ENCODE measurements at places on chromosomes 16 and 17. TPM values are rescaled to one million over a fixed set of nuclear protein-coding genes. Genes with fewer than 3 reads are reported as not detected.

- DNase-seq: no peak
Observed at GRCh38 chr17:41429667-41430066, 5.3 kb upstream of the KRT37 start.

- DNase-seq: no peak
Observed at GRCh38 chr17:29121442-29121841, 58.8 kb downstream of the MYO18A start.

The FA2H gene
- 10.4 TPM for polyA plus RNA-seq

- DNase-seq: no peak
Observed at GRCh38 chr17:78731904-78732303, 50.2 kb downstream of the CYTH1 start.

DNA sequence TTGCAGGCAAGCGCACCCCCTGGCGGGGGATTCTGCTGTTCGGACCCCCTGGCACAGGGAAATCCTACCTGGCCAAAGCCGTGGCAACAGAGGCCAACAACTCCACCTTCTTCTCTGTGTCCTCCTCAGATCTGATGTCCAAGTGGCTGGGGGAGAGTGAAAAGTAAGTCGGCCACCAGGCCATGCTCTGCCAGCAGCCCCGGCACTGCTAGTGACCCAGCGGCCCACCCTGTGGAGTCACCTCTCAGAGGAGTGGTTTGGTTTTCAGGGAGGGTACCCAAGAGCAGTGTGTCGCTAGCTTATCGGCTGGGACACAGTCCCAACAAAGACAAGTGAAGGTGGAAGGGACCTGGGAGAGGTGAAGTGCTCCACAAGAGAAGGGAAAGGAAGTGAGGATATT lies 8.2 kb downstream of the VPS4A start:
- no peak for DNase-seq

- no peak for DNase-seq
Observed at GRCh38 chr16:8957063-8957397, 6.7 kb downstream of the USP7 start.

GRCh38 chr17:77690271-77691161 lies 268.0 kb upstream of the TNRC6C start:
- peak; percentile 27 for DNase-seq

GRCh38 chr17:72183194-72183685 lies 62.4 kb downstream of the SOX9 start:
- no peak for DNase-seq

GRCh38 chr16:75541236-75541635 lies 5.3 kb upstream of the CHST5 start:
- peak; percentile 81 for DNase-seq

The ZNF778 gene
- 4.3 TPM for polyA plus RNA-seq

The CCL5 gene
- polyA plus RNA-seq: 8.3 TPM

The TM4SF5 gene
- 44.0 TPM for polyA plus RNA-seq

DNA sequence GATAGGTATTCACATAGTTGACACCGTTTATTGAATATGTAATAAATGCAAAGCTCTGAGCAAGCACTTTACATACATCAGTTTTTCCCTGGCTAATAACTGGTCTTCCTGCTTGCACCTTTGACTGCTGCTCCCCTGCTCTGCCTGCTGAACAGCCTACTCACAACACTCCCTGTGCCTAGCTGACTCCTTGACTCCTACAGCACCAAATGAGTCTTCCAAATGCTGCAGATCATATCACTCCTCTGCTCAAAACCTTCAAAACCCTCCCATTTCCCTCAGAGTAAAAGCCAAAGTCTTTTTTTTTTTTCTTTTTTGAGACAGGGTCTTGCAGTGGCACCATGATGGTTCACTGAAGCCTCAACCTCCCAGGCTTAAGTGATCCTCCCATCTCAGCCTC lies 18.5 kb downstream of the EFCAB3 start:
- no peak for DNase-seq

The HBA2 gene
- polyA plus RNA-seq: 1,574 TPM

- DNase-seq: no peak
Observed at GRCh38 chr17:21814776-21815175, 122.5 kb downstream of the KCNJ18 start.

The PIMREG gene
- 9.7 TPM for polyA plus RNA-seq

GRCh38 chr17:42459801-42460281 lies 1.2 kb downstream of the ATP6V0A1 start:
- DNase-seq: peak; percentile 70

The RNF112 gene
- polyA plus RNA-seq: 3.7 TPM

The SLC16A11 gene
- polyA plus RNA-seq: 0.94 TPM

DNA sequence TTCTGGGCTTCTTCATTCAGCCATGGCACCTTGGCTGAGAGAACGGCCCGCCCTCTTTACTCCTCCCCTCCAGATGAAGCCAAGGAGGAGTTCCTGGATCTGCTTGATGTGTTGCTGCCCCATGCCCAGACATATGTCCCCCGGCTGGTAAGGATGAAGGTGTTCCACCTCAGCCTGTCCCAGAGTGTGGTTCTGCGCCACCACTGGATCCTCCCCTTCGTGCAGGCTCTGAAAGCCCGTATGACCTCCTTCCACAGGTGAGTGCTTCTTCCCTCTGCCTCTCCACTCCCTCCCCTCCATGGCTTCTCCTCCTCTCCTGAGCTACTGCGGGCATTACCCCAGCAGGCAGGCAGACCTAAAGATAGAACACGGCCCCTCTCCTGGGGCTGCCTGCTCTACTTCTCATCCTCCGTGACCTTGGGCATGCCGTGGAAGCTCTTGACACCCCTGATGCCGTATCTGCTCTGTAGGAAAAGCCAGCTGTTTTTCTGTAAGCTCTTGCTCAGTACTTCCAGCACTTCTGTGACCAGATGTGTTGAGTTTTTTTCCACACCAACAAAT lies 8.7 kb downstream of the USB1 start:
- DNase-seq: no peak

- DNase-seq: peak; percentile 58
Observed at GRCh38 chr17:44502598-44503146, 534 bp downstream of the GPATCH8 start.

DNA sequence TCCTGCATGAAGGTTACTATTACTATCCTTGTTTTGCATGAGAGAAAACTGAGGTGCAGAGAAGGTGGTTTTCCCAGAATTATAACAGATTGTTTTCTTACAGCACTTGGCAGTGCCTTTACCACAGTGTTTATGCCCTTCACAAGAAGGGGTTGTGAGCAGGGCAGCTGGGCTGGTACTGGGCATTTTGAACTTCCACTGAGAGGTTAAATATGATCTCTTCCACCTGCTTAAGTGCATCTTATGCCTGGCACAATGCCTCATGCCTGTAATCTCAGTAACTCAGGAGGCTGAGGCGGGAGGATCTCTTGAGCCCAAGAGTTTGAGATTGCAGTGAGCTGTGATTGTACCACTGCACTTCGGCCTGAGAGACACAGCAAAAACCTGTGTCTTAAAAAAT lies 36.2 kb downstream of the NDE1 start:
- no peak for DNase-seq

- DNase-seq: peak; percentile 72
Observed at GRCh38 chr16:21156767-21157467, 1.6 kb upstream of the LDAF1 start.

The C17orf113 gene
- 2.4 TPM for polyA plus RNA-seq

The SLFN13 gene
- polyA plus RNA-seq: 7.4 TPM

The DNAAF8 gene
- 0.78 TPM for polyA plus RNA-seq

GRCh38 chr16:64830653-64831052 lies 291.2 kb downstream of the CDH11 start:
- no peak for DNase-seq

The ALKBH5 gene
- 59.0 TPM for polyA plus RNA-seq

- peak; percentile 46 for DNase-seq
Observed at GRCh38 chr16:1105888-1106620, 10.0 kb upstream of the C1QTNF8 start.

DNA sequence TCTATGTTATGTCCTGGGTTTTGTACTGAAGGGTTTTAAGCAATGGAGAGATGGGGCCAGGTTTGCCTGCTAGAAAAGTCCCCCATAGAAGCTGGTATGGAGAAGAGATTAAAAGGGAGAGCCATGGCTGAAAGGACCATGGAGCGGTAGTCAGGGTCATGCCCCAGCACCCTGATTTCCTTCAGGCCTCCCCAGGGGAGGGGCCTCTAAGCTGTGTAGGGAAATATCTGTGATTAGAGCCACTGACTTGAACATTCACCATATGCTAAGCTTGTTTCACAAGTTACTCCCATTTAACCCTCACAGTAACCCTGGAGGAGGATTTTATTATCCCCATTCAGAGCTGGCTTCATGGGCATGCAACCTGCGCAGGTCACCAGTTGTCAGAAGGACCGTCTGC lies 3.8 kb upstream of the ATP2A3 start:
- DNase-seq: no peak

DNA sequence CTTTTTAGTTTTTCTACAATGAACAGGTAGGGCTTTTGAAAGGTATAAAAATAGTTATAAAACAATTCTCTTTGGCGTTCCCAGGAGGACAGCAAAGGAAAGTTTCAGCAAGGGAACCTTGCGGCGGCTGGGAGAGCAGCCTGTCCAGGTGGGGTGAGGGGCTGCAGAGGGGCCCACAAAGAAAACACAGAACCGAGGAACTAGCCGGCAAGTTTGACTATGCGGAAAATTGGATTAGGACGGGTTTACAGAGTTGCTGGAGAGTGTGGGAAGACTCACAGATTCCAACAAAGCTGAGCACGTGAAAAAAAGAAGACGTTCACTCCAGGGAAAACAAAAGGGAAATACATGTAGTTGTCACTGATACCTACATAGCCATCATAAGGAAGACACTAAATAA lies 40.2 kb upstream of the METTL16 start:
- no peak for DNase-seq

The SNAI3 gene
- polyA plus RNA-seq: 1.1 TPM

DNA sequence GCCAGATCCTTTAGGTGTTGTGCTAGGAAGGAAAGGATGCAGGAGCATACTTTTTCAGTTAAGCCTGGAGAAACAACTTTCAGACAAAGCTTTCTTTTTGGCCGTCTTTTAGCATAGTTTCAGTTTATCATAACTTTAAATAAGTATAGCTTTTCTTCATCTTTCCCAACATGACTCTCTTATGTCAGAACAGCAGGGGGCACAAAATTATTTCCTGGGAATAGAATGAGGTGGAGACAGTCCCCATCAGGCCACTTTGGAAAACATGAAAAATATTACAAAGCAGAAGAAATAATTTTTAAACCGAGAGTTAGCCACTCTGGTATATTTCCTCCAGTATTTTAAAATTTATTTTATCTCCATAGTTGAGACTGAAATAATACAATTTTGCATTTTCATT lies 387.6 kb downstream of the HAPSTR1 start:
- no peak for DNase-seq

- DNase-seq: no peak
Observed at GRCh38 chr16:35207059-35207999, 1747.9 kb downstream of the TP53TG3F start.

The PMFBP1 gene
- polyA plus RNA-seq: 4.7 TPM

The LRRC46 gene
- polyA plus RNA-seq: 1.5 TPM

The KRTAP16-1 gene
- polyA plus RNA-seq: not detected

DNA sequence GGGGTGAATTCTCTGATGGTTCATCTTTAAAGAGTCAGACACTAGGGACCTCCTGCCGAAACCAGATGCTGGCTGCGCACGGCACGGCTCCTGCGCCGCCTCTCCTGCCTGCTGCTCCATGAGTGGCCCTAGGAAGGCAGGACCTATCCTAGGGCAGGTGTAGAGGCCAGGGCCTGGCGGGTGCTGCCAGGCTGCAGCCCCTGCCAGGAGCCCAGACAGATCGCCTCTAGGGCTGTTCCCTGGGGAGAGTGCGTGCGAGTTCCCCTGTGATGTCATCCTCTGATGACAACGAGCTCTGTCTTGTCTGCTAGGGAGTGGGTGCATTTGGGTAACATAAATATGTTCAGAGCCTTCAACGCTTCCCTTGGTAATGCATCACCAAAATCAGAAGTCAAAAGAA lies 23.9 kb downstream of the SLC38A10 start:
- DNase-seq: no peak

DNA sequence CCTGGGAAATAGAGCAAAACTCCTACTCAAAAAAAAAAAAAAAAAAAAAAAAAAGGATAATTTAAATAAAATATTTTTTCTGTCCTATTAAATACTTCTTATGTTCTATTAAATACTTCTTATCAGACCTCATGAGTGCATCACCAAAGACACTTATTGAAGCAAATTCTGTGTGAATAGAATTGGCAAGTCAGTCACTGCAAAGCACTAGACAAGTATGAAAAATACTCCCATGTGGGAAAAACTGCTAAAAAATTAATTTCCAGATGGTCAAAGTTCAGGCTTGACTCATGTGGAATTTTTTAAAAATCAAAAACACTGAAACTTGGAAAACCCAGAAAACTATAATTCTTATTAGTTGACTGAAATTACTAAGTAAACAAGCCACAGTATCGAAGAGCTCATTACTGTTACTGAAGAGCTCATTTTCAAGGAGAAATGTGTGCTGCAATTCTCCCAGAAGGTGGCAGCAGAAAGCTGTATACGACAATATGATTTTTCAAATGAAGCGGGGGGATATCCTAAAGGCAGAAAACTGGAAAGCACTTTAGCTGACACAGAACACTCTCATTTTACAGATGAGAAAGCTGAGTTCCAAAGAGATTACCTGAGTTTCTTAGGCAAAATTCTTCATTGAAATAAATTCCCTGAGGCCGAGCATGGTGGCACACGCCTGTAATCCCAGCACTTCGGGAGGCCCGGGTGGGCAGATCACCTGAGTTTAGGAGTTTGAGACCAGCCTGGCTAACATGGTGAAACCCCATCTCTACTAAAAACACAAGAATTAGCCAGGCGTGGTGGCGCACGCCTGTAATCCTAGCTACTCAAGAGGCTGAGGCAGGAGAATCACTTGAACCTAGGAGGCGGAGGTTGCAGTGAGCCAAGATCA lies 15.9 kb upstream of the FBXO47 start:
- DNase-seq: peak; percentile 51

DNA sequence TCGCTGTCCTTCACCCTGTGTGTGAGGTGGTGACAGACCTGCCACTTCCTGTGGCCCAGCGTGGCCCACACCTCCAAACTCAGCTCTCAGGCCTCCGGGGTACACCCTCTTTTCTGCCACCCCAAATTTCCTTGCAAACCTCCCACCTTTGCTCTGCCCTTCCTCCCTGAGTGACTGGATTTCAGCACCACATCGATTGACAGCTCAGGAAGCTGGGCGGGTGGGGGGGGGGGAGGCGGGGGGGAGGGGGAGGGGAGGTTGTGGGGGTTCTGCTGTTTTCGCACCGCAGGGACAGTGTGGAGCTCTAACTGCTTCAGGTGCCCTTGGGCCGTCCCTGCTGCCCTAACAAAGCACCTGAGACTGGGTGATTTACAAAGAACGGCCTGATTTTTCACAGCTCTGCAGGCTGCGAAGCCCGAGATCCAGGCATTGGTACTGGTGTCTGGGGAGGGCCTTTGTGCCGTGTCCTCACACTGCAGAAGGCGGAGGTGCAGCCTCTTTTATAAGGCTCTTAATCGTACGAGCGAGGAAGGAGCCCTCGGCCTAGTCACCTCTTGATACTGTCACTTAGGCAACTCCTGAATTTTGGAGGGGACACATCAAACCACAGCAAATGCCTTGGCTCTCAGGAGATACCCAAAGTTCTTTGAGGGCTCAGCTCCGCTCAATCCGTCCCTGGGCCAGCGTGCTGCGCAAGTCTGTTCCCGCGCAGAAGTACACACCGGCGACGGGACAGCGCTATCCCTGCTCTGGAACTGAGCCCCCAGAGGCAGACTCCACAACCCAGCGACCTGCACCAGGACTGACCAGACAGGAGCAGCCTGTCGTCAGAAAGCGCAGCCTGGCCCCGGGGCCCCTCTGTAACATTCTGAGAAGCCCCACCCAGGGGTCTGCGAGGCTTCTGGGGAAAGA lies 3.6 kb downstream of the NDUFAF8 start:
- no peak for DNase-seq

Data from large intestine (tissue), 12 donors.